Hypothalamus (tissue), 51 donors: ENCODE measurements at places on chromosomes 6 and 20.
A peak's percentile ranks its signal among the peaks of the same experiment; 100 is the strongest.

GRCh38 chr6:111784433-111784832, 88.8 kb downstream of the FYN start:
- DNase-seq: no peak

- DNase-seq: no peak
These were observed 133.9 kb downstream of the ZDHHC14 start for GRCh38 chr6:157514659-157515496.

GRCh38 chr6:14897831-14898230, 348.0 kb upstream of the JARID2 start:
- no peak for DNase-seq

- DNase-seq: peak; percentile 63
These were observed 1.3 kb downstream of the TUBB start for GRCh38 chr6:30721198-30722024.

- DNase-seq: no peak
These were observed 10.7 kb upstream of the MPC1 start for GRCh38 chr6:166393535-166393823.

DNA sequence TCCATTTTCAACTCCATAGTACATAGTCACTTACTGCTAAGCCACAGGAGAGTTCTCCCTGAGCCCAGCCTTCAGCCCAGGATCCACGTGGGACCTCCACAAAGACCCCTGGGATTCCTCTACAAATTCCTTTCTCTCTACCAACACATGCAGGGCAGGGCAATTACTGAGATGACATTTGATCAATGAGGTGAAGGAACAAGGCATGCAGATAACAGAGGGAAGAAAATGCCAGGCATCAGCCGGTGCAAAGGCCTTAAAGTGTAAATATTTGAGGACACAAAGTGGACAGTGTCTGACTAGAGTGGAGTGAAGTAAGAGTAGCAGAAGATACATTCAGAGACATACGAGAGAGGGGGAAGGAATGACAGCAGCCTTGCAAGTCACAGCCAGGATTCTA, 70.2 kb downstream of the HS3ST5 start:
- DNase-seq: no peak

GRCh38 chr6:90319979-90320685, 23.5 kb upstream of the BACH2 start:
- no peak for DNase-seq

- no peak for DNase-seq
These were observed 42.3 kb downstream of the HBS1L start for GRCh38 chr6:135012349-135012748.

DNA sequence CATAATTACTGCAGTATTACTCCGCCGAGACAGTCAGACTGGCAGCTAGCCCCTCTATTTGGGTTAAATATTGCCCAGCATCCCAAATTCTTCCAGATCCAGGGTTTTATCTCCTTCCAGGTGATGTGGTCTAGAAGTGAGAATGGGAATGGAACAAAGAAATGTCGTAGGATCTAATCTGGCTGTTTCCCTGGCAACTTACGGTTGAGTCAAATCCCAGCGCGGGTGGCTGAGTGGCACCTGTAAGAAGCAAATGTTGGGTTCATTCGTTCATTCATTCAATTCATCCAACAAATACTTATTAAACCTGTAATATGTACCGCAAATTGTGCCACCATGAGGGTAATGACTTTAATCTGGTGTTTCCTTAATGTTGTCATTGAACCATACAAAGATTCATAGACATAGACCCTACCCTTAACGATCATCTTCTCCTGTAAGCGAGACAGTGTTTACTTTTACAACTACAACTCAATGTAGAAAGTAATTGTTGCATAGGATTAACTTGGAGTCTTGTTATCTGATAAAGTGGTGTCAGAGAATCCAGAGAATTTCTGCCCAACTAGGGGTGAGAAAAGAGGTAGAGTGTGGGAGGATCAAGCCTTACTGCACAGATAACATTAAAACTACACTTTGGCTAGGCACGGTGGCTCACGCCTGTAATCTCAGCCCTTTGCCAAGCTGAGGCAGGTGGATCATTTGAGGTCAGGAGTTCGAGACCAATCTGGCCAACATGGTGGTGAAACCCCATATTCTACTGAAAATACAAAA, 91.3 kb upstream of the ADGRF1 start:
- no peak for DNase-seq

- no peak for DNase-seq
These were observed 181.6 kb upstream of the ECI2 start for GRCh38 chr6:4316867-4317400.

DNA sequence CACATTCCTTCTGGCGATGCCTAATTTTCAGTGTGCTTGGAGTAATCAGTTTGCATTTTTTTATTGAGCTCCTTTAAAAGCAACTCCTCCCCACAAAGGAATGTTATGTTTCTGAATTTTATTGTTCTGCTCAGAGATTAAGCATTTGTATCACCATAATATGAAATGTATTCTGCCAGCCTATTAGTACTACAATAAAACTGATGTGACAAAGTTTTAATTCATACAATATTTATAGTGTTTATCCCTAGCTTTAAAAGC, 236.9 kb upstream of the ASCC3 start:
- DNase-seq: no peak

GRCh38 chr6:64383277-64383676, 747.7 kb downstream of the PHF3 start:
- no peak for DNase-seq

GRCh38 chr20:54212226-54212625, 4.3 kb downstream of the PFDN4 start:
- DNase-seq: no peak
